ENCODE measurements at places on chromosomes 2 and 18. TPM values are rescaled to one million over a fixed set of nuclear protein-coding genes. Genes with fewer than 3 reads are reported as not detected.

GRCh38 chr2:11996618-11997017 is 250.2 kb downstream of the LPIN1 start:
- no peak for DNase-seq

DNA sequence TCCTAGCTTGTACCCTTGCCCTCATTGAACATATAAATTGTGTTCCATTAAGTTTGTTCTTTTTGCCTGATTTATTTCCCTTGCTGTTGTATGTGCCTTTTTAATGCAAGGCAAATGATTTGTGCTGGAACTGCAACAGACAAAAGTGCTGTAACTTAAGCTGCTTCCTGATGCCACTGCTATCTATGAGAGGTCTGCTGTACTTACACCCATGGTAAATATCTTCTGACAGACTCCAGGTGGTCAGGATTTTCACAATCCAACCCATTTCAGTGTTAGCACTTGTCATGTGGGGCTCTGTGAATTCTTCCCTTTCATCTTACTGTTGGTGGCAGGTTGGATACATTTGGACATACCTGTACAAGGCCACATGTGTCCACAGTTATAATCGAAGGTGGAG is 63.5 kb downstream of the ARHGAP15 start:
- no peak for DNase-seq

DNA sequence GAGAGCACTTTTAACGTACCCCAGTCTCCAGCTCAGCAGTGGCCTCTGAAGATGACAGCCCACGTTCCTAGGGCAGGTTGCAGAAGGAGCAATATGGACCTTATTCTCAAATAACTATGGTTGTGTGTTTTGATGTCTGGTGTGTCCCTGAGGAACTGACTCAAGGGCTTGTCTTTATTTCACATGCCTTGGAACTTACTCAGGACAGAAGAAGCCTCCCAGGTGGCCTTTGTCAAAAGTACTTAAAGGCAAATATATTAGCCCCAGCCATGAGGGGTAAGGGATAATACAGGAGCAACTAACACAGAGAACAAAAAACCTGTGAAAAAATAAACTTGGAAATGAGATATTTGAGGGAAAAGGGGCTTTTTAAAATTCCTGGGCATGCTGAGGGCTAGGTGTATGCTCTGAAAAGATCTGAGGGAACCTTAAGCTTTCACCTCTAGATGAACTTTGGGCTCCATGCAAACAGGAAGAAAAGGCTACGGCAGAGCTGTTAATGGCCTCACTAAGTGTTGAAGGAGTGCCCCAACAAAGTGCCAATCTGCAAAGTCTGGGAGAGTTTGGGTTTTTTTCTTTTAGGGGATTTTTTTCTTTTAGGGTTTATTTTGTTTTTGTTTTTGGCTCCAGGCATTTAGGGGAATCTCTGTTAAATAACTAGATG is 40.3 kb downstream of the SRBD1 start:
- DNase-seq: no peak

- DNase-seq: no peak
These were observed 29.8 kb downstream of the EPC2 start for GRCh38 chr2:148674063-148675020.

DNA sequence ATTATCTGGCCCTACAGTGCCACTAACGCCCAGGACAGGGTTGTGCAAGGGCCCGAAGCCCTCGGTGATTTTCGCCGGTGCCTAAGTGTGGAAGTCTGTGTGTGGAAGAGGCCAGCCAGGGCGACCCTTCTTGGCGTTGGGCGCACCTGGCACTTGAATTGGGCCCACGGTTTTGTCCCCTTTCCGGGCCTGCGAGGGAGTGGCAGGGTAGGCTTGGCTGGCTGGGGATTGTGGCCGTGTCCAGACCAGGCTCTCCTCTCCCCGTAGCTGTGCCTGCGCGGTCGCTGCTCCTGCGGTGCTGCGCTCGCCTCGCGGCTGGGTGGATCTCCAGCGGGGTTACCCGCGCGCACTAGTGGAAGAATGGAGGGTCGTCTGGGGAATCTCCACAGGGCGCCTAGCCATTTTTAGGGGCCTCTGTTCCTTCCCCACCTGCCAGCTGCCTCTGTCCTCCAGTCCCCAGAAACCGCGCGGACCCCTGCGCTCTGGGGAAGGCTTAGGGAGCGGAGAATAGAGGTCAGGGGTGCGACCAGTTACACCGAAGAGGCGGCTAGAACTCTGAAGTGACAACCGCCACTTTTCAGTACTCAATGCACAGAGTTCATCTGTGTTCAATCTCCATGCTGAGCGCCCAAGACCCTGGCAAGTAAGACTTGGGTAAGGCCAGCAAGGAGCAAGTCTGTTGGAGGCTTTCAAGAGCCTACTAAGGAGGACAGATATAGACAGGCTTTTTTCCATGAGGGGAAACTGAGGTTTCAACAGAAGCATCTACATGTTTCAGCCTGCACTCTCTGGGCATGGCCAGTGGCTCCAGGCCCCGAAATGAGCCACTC is 16.0 kb downstream of the EVX2 start:
- DNase-seq: no peak

DNA sequence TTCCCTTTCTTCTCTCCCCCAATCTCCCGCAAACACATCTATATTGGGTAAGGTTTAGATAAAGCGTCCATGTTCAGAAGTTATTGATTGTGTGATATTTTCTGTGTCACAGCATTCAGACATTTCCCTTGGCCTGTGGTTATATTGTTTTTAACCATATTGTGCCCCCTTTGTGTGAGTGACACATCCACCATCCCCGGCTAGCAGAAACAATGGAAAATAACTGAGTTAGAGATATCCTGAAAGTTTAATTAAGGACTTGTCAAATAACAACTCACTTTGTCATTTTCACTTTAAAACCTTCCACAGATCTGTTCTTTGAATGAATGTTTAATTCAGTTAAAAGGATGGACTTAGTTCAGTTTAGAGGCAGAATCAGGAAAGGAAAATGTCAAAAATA is 151.0 kb downstream of the KCNJ3 start:
- DNase-seq: no peak

- peak; percentile 67 for DNase-seq
These were observed 122.2 kb downstream of the ACKR3 start for GRCh38 chr2:236691799-236692167.

GRCh38 chr18:10015288-10015701 is 101.5 kb downstream of the VAPA start:
- DNase-seq: no peak

The BMP10 gene
- total RNA-seq: not detected

The TMEM150A gene
- total RNA-seq: 19.2 TPM

The TGFA gene
- 2.5 TPM for total RNA-seq

The DPYSL5 gene
- total RNA-seq: not detected

The ALPI gene
- total RNA-seq: not detected

The CASP8 gene
- total RNA-seq: 19.2 TPM

The DSG1 gene
- not detected for total RNA-seq

The MAP3K20 gene
- total RNA-seq: 82.9 TPM

The CELF4 gene
- total RNA-seq: not detected
